ENCODE measurements at places on chromosomes 11 and 22.

DNA sequence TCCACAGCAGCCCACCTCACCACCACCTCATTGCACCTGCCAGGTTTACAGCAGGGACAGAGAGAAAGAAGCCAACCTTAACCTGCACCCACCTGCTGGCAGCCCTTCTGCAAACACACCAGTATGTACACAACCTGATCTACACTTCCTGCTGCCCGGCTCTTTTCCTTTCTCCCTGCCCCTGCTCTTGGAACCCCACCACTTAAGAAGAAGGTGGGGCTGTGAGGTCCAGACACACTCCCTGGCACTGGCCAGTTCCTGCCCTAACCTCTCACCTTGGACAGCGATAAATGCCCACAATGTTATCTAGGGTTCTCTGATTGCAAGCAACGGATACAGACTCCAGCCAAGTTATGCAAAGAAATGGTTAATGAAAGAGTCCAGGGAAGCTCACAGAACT, 10.8 kb upstream of the SLC35C1 start:
- DNase-seq: no peak

GRCh38 chr22:34913826-34914225, 152.1 kb upstream of the ISX start:
- DNase-seq: no peak

DNA sequence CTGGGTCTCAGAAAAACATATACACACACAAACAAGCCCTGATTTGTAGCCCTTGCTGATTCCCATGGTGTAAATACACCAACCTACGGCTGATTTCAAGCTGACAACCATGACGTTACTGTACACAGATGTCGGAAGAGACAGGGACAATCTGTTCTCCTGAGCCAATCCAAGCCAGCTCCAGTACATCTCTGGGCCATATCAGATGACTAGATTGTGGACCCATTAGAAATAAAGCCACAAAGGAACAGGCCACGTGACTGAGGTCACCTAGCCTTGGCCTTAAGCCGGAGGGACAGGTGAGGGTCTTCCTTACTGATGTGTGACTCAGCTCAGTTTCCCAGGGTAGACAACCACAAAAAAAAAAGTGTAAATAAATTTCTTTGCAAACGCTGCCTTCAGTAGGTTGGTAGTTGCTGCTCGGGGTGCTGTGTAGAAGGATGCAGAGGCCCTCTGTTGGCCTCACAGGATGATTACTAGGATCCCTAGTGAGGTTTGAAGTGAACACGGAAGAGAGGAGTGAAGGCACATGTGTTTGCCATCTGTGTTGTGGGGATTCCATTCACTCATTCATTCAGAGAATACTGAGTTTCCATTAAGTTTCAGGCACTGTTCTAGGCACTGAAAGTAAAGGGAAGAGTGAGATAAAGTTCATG, 99.0 kb upstream of the LARGE1 start:
- DNase-seq: no peak

DNA sequence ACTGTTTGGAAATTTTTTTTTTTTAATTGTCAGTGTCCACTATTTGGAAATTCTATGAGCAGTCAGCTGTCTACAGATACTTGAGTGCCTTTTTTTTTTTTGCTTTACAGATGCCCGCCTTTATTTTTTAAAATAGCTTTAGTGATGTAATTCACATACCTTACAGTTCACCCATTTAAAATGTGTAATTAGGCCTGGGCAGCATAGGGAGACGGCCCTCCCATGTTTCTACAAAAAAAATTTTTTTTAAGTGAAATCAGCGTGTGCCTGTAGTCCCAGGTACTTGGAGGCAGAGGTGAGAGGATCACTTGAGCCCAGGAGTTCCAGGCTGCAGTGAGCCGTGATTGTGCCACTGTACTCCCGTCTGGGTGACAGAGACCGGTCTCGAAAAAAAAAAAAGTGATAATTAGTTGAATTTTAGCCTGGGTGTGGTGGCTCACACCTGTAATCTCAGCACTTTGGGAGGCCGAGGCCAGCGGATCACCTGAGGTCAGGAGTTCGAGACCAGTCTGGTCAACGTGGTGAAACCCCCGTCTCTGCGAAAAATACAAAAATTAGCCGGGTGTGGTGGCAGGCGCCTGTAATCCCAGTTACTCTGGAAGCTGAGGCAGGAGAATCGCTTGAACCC, 1.5 kb downstream of the ZNF143 start:
- DNase-seq: no peak

- DNase-seq: no peak
Observed at GRCh38 chr11:80722629-80723028, 1281.8 kb upstream of the TENM4 start.

DNA sequence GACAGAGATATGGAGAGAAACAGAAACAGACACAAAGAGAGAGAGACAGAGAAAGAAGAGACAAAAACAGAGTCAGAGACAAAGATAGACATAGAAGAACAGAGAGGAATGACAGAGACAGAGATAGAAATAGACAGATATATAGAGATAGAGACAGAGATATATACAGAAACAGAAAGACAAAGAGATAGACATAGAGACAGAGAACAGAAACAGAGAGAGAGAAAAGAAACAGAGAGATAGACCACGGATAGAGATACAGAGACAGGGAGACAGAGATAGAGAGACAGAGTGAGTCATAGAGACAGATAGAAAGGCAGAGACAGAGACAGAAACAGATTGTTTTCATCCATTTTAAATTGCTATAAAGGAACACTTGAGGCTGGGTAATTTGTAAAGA, 12.3 kb upstream of the MPEG1 start:
- no peak for DNase-seq

GRCh38 chr11:110075105-110075846, 17.9 kb upstream of the ZC3H12C start:
- no peak for DNase-seq
